Activated B cell treated with CpG ODN at 0.5 μM for 24 hours (primary cell): ENCODE measurements at places on chromosomes 7 and 10. TPM values are rescaled to one million over a fixed set of nuclear protein-coding genes. Genes with fewer than 3 reads are reported as not detected.

DNA sequence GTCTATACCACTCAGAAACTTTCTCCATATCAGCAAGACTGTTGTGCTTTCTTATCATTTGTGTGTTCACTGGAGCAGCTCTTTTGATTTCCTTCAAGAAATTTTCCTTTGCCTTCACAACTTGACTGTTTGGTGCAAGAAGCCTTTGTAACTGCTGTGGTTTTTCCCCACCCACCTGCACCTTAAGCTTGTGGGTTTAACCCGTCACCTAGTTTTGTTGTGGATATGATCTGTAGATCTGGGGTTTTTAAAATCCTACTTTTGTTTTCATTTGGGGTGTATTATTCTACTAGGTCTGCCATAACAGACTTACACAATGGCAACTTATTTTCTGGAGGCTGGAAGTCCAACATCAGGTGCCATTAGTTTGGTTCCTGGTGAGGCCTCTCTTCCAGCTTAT, 30.5 kb upstream of the CHST3 start:
- no peaks in the 10 kb centered on the region for H3K27me3 ChIP-seq
- H3K4me3 ChIP-seq = no peak overlapping the region
- no peak overlapping the region for H3K27ac ChIP-seq
- H3K4me1 ChIP-seq = peaks cover 2% of the 10 kb centered on the region
- no peaks in the 10 kb centered on the region for H3K36me3 ChIP-seq

- no peak for DNase-seq
- peak overlapping the region; percentile 73 for H3K27ac ChIP-seq
- H3K27me3 ChIP-seq = no peaks in the 10 kb centered on the region
These were observed 115.1 kb downstream of the CCNY start for GRCh38 chr10:35451151-35452016.

DNA sequence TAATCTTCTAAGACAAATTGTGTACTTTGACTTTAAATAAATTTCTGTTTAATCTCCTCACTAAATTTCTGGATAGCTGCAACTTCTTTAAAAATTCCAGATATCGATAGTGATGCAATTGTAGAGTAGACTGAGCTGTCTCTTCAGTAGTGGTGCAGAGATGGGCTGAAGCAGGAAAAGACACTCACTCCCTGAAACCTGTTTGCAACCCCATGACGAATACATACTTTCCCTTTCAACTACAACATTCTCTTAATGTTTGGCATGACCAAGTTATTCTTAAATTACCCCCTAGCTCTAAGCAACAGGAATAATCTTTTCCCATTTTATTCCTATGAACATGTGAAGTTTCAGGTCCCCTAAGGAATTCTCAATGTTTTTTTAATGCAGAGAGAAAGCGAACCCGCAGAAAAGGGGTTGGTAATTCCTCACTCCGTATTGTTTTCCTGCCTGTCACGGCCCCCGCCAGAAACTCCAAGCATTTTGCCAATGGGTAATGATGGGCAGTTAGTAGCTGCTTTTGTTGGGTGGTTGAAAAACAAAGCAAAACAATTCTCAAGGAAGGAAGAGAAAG, 1.3 kb downstream of the THSD7A start:
- H3K4me3 ChIP-seq = no peak overlapping the region
- no peak for DNase-seq
- peaks cover 16% of the 10 kb centered on the region for H3K27me3 ChIP-seq
- H3K36me3 ChIP-seq = no peaks in the 10 kb centered on the region
- no peak overlapping the region for H3K27ac ChIP-seq

- H3K27ac ChIP-seq = no peak overlapping the region
- no peaks in the 10 kb centered on the region for H3K4me1 ChIP-seq
- peaks cover 2% of the 10 kb centered on the region for H3K27me3 ChIP-seq
- no peak overlapping the region for H3K4me3 ChIP-seq
- no peak for DNase-seq
These were observed 215.5 kb downstream of the LRMDA start for GRCh38 chr10:75646916-75647315.

GRCh38 chr10:131617113-131617858, 283.5 kb upstream of the PPP2R2D start:
- no peak overlapping the region for H3K4me3 ChIP-seq
- H3K4me1 ChIP-seq = no peaks in the 10 kb centered on the region
- no peak overlapping the region for H3K27ac ChIP-seq

GRCh38 chr7:74617180-74617744, 40.3 kb upstream of the GTF2I start:
- H3K36me3 ChIP-seq = no peaks in the 10 kb centered on the region
- H3K27me3 ChIP-seq = no peaks in the 10 kb centered on the region
- peak overlapping the region; percentile 72 for H3K4me3 ChIP-seq
- DNase-seq = peak; percentile 20

DNA sequence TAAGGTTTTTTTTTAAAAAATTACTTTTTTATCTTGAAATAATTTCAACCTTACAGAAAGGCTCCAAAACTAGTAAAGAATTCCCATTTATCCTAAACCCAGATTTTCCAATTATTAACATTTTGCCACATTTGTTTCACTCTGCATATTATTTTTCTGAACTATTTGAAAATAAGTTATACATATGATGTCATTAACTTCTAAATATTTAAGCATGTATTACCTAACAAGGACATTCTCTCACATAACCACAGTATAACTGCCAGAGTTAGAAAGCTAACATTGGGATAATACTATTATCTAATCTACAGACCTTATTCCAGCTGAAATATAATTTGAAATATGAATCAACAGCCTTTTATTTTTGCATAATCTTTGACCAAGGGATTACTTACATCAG, 65.8 kb downstream of the SLC18A2 start:
- H3K27me3 ChIP-seq = no peaks in the 10 kb centered on the region
- H3K27ac ChIP-seq = no peak overlapping the region
- H3K4me1 ChIP-seq = peaks cover 5% of the 10 kb centered on the region
- no peak for DNase-seq

GRCh38 chr7:44736896-44737295, 11.8 kb upstream of the ZMIZ2 start:
- peak overlapping the region; percentile 53 for H3K27ac ChIP-seq
- DNase-seq = no peak
- H3K4me3 ChIP-seq = no peak overlapping the region
- no peaks in the 10 kb centered on the region for H3K27me3 ChIP-seq
- no peaks in the 10 kb centered on the region for H3K36me3 ChIP-seq
- peaks cover 15% of the 10 kb centered on the region for H3K4me1 ChIP-seq

DNA sequence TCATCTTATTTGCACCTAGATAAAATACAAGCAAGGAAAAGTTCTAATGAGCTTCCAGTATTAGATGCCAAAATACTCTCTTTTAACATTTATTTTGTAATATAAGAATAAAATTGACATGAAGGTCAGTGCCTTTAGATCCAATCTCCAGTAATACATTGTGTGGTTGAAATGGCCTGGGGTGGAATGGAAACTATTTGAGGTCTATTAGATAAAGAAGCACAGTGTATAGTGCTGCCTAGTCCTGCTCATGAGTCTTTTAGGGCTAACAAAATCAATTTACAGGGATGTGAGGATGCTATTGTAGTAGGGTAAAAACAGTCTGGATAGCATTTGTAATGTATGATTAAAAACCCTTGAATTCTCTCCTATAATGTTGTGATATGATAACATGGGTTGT, 84.5 kb upstream of the ETV1 start:
- no peaks in the 10 kb centered on the region for H3K27me3 ChIP-seq
- H3K27ac ChIP-seq = no peak overlapping the region
- H3K4me3 ChIP-seq = no peak overlapping the region
- no peaks in the 10 kb centered on the region for H3K36me3 ChIP-seq
- H3K4me1 ChIP-seq = no peaks in the 10 kb centered on the region

GRCh38 chr10:28812384-28813372, 135.4 kb downstream of the BAMBI start:
- no peak overlapping the region for H3K4me3 ChIP-seq
- no peak for DNase-seq
- H3K27me3 ChIP-seq = peaks cover 11% of the 10 kb centered on the region
- no peaks in the 10 kb centered on the region for H3K36me3 ChIP-seq
- no peak overlapping the region for H3K27ac ChIP-seq

GRCh38 chr7:5492636-5493020, 69.0 kb upstream of the TNRC18 start:
- peaks cover 27% of the 10 kb centered on the region for H3K4me1 ChIP-seq
- H3K36me3 ChIP-seq = peaks cover 18% of the 10 kb centered on the region
- H3K4me3 ChIP-seq = no peak overlapping the region
- no peak for DNase-seq

DNA sequence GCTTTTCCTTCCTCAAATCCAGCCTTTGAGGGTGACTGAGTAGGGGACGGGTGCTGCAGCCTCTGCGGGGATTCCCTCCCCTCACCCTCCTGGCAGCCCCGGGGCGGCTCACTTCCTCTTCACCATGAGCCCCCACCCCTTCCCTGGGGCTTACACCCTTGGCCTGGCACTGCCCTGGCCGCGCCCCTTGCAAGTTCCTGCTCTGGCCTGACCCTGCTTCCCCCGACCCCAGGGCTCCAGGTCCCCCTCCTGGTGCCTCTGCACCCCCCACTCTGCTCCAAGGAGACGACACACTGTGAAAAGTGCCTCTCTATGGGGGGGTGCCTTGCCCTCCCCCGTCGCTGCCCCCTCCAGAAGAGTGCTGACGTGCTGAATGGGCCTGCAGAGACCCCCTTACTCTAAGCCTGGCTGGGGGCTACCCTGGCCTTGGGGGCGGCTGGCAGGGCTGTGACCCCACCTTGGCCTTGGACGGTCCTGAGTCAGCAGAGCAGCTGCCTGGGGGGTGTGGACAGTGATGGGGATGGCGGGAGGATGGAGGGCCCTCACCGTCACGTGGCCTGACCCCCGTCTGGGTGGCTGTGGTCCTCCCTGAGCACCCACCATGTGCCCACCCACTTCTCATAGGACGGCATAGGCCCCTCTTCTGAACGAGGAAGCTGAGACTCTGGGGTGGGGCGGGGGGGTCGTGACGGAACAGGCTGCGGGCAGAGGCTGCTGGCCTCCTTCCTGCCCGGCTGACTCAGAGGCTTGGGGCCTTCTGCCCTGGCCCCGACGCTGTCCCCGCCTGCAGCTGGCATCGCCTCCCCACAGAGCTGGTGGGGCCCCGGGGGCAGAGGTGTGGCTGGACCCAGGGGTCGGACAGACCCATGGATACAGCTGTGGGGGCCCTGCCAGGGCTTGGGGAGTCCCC, 9.8 kb downstream of the LFNG start:
- peak overlapping the region; percentile 79 for H3K4me3 ChIP-seq
- H3K27me3 ChIP-seq = no peaks in the 10 kb centered on the region
- peak overlapping the region; percentile 97 for H3K27ac ChIP-seq
- H3K4me1 ChIP-seq = peaks cover 66% of the 10 kb centered on the region

DNA sequence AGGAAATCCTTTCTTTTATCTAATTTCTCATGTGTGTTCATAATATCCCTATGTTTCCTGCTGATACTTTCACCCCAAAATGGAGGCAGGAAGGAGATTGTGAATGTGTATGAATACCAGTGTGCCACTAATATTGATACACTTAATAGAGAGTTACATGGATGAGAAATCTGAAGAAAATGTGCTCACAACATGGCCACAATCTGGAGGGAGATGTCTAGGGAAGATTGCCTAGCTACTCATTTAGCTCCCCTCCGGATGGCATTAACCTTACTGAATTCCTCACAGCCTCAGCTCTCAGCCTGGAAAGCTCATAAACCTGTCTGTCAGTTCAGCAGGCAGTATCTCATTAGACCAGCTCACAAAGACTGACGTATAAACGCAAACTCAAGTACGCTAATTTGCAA, 23.4 kb upstream of the DMTF1 start:
- no peak overlapping the region for H3K4me3 ChIP-seq
- H3K27ac ChIP-seq = no peak overlapping the region
- no peaks in the 10 kb centered on the region for H3K27me3 ChIP-seq
- H3K4me1 ChIP-seq = peaks cover 3% of the 10 kb centered on the region
- DNase-seq = no peak

The CYP3A7 gene
- not detected in 2 replicates for total RNA-seq
